Omental fat pad (tissue), 4 donors: ENCODE measurements at places on chromosomes 6 and 20. TPM values are rescaled to one million over a fixed set of nuclear protein-coding genes. Genes with fewer than 3 reads are reported as not detected.

- DNase-seq, result no peak
These were observed 89.1 kb upstream of the TAB2 start for GRCh38 chr6:149228311-149228955.

Gene YIPF3
- total RNA-seq, result 109 TPM

Gene COL9A3
- total RNA-seq, result 3.5 TPM

- DNase-seq, result no peak
These were observed 24.9 kb upstream of the NT5E start for GRCh38 chr6:85424981-85425380.

- DNase-seq, result no peak
These were observed 28.3 kb downstream of the RGS17 start for GRCh38 chr6:153102605-153103318.

Gene VSTM2L
- total RNA-seq, result 0.63 TPM

DNA sequence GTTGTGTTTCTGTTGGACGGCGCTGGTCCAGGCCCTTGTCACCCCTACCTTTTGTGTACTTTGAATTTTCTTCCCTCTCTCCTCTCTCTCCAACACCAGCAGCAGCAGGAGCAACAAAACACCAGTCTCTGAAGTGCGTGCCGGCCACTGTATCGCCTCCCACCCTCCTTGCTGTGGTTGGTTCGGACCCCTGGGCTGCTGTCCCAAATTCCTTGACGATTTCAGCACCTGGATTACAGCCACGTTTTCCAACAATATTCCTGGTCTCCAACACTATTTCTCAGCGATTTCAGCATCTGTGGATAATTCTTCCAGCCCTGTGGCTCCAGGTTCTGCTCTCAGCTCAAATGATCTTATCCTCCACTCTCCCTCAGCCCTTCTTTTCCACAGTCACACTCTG lies 11.8 kb downstream of the MAS1 start:
- no peak for DNase-seq
